ENCODE measurements at places on chromosomes 3 and 15.

GRCh38 chr3:175118382-175118941 is 259.3 kb downstream of the NAALADL2 start:
- no peak for DNase-seq

DNA sequence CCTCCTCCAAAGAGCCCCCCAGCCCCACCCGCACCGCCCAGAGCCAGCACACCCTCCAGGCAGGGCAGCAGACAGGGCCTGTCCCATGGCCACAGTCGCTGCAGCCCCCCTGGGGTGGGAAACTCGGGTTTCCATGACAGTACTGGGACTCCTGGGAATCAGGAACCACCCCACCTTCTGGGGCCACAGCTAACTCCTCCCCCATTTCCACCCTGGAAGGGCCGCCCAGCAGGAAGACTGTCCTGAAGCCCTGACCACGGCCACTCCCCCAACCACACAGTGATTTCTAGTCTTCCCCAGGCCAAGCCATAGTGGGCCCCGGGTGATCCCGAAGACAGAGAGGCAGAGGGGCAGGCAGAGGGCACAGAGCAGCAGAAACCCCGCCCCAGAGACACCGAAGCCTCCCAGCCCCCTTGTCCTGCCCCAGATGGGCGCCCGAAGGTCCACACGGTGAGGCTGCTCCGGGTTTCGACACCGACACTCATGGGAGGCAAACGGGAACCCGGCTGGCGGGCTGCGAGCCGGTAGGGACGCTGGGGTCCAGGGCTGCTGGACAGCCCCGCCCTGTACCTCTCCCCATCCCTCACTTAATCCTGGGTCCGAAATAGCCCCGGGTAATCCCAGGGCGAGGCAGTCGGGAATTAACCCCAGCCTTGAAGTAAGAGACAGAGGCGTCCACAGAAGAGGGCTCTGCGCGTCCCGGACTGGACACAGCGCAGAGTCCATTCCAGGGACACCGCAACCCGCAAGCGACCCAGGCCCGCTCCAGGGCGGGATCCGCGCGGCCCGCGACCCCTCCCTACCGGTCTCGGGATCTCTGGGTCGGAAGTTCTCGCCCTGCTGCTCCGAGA is 138.4 kb downstream of the NUP210 start:
- DNase-seq, result no peak

DNA sequence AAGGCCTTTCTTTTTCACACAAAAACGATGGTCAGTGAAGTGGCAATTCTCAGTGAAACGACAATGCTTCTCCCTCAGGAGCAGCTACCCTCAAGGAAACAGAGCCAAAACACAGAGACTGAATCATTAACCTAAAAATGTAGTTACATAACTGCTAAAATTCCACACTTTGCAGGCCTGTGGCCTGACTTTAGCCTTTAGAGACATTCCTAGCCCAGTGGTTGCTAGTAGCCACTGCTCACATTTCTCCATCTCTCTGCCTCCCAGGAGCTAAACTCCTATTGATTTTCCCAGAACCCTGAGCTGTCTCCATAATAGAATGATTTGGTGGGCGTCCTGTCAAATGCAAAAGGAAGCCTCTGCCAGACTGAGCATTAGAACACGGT is 630.1 kb upstream of the KCNMB2 start:
- no peak for DNase-seq

DNA sequence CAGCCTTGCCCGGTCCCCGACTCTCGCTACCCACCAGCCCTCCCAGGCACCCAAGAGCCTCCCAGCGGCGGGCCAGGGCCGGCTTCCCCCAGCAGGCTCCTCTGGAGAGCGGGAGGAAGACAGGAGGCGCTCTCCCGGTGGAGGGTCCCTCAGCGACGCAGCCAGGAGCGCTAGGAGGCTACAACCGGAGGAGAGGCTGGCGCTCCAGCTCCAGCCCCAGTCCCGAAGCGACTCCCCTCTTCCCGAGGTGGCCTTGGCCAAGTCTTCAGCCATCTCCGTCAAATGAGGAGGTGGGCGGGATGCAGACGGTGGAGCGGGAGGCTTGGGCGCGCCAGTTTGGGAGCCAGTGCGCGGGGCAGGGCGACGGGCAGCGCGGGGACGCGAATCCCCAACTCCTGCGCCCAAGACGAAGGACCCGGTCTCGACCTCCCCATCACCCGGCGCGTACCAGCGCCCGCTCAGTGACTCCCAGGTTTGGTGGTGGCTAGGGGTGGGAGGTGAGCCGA is 722 bp downstream of the CHRNA3 start:
- DNase-seq, result no peak

- no peak for DNase-seq
These were observed 39.6 kb upstream of the IP6K2 start for GRCh38 chr3:48756640-48757039.

DNA sequence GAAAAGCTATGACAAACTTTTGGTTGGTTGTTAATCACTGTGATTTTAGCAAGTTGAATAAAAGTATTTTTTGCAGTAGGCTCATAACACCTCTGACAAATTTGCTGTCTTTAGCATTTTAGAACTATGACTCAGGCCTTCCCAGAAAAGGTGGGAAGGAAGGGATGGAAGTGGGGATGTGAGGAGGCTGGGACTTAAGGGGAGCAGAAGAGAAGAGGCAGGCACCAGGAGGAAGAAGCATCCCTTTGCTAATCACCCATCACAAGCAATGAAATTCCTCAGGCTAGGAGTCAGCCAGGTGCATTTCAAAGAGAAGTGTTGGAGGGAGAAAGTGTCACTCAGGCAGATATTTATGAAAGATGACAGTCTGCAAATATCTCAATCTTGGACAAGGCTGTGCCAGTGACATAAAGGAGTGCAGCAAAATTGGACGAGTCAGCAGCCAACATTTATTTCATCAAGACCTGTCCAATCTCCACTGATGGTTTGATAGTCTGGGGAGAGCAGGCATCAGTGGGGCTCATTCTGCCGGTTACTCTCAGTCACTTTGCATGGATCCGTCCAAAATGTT is 337.3 kb upstream of the ARRDC4 start:
- no peak for DNase-seq

DNA sequence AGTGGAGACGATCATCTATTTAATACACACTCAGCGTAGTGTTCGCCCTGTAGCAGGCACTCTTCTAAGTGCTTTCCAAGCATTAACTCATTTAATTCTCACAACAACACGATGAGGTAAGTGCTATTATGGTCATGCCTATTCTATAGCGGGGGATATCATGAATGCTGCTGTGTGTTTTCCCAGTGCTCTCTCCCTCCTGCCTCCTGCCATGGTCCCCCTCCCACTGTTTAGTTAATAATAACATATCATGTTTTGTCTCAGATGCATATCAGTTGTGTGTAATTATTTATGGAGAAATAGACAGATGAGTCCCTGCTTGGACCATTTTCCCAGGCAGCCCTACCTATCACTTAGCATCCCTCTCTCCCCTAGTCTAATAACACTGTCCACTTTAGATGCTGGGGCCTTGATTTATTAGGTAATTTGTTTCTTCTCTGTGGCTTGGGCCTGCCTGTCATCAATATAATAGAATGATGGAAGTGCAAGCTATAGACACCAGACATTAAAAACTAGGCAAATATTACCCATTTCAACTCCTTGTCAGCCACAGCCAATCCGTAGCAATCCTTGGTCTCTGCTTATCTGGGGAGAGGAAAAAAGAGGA is 122.9 kb upstream of the TLE3 start:
- no peak for DNase-seq

DNA sequence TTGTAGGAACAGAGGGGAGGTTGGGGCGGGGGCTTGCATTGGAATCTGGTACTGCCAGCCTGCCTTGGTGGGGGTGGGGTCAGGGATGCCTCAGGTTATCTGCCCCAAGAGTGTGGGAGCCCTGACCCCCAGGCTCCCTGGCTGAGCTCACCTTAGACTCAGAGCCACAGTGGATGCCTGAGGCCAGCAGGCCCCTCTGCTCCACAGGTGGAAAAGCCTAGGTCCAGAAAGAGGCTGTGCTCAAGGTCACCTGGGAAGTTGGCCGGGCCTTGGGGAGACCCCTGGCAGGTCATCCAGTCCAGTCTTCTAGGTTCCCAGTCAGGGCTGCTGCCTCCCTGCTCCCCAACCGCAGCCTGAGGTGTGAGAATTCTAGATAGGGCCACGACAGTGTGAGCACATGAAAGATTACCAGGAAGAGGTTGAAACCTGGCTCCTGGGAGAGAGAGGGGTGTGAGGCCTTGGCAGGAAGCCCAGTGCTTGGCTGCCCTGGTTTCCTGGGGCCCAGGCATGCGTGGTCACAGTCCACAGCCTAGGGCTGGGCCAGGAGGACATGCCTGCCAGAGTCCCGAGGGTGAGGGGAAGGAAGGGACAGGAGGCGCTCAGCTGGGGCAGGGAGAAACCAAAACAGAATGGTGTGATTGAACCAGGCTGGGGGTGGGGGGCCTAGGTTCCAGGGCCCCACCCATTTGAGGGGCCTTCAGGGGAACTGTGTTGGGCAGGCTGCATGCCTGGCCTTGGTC is 4.9 kb downstream of the HDAC11 start:
- no peak for DNase-seq

- DNase-seq, result peak; percentile 59
These were observed 835 bp downstream of the ARIH2 start for GRCh38 chr3:48919215-48920138.

DNA sequence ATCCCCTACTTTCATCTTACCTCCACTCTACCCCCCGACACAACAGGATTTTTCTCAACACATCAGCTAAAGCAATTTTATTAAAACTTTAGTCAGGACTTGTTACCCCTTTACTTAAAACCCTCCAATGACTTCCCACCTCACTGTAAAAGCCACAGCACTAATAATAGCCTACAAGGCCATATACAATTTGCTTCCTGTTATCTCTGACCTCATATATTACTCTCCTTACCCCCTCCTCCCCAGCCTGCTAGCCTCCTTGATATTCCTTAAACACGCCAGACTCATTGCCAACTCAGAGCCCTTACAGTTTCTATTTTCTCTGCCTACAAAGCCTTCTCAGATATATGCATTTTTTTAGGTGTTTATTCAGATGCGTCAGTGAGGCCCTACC is 54.4 kb downstream of the DCUN1D1 start:
- DNase-seq, result no peak

GRCh38 chr3:154656486-154656885 is 226.5 kb upstream of the GPR149 start:
- DNase-seq, result no peak

DNA sequence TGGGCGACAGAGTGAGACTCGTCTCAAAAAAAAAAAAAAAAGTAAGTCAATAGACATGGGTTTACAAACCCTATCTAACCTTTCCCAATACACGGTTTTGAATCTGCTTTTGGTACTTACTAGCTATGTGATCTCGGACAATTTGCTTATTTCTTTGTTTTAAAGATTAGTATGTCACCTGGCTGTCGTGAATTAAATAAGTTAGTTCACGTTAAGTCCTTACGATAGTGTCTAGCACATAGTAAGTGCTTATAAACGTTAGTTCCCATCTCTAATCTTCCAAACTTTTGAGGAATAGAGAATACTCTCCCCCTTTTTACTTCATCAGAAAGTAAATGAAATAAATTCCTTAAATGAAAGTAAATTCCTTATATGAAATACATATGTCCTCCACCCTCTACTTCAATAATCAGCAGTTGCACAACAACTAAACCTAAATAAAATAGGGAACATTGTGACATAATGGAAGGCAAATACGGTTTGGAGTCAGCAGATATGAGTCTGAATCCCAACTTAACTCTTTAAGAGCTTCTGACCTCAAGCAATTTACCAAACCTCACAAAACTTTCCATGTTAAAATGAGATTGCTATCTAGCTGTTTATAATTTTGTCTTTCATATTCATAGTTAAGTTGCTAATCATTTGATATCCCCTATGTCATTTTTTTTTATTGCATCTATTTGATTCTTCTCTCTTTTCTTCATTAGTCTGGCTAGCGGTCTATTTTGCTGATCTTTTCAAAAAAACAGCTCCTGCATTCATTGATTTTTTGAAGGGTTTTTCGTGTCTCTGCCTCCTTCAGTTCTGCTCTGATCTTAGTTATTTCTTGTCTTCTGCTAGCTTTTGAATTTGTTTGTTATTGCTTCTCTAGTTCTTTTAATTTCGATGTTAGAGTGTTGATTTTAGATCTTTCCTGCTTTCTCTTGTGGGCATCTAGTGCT is 134.6 kb downstream of the PEAK1 start:
- DNase-seq, result no peak

- DNase-seq, result no peak
These were observed 87.3 kb downstream of the PGPEP1L start for GRCh38 chr15:98920091-98920880.

DNA sequence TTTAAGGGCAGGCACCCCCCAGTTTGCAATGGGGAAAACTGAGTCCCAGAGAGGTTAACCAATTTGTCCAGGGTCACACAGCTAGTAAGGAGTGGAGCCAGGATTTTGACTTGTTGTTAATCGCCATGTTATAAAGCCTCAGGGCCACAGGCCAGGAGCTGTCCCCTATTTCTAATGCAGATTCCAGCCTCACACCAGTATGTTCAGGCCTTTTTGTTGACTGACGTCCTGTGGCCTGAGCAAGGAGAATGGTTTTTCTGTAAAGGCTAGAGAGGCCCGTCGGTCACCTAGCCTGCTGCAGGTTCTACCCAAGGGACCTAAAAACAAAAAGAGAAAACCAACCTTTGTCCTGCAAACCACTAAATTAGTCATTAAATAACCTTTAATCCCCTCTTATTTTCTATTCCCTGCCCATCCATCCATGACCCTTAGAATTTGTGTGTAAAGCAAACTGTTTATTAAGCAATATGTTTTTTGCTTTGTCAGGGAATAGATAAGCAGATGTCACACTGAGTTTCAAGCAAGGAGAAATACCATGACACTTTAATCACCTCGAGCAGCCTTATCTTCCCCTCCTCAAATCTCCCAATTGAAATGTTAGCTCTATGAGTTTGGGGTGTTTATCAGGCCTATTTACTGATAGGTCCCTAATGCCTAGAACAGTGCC is 14.1 kb downstream of the ACOX2 start:
- DNase-seq, result no peak

DNA sequence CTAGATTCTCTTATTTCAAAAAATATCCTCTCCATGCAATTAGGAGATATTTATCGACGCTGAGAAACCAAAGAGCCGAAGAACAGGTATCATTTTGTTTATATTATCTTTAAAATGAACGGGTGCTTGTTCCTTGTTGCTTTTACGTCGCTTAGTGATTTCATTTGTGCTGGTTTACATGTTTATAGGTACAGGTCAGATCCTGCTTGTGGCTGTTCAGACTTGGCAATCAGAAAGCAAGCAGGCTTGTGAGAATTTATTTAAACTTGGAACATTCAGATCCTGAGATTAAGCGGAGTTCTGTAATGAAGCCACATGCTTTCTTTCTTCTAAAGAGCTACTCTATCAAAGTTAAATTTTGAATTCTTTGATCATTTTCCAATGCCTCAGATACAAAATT is 43.0 kb upstream of the ATP2C1 start:
- no peak for DNase-seq

GRCh38 chr15:66651198-66651597 is 50.8 kb upstream of the SMAD6 start:
- no peak for DNase-seq

- DNase-seq, result no peak
These were observed 4.2 kb downstream of the MAPKBP1 start for GRCh38 chr15:41778521-41778920.

- no peak for DNase-seq
These were observed 707 bp upstream of the FAM81A start for GRCh38 chr15:59437142-59437816.

GRCh38 chr3:74623261-74623836 is 8.9 kb upstream of the CNTN3 start:
- DNase-seq, result no peak

GRCh38 chr3:190042558-190042957 is 78.1 kb downstream of the P3H2 start:
- no peak for DNase-seq

- no peak for DNase-seq
These were observed 420.6 kb downstream of the TBL1XR1 start for GRCh38 chr3:176776622-176777175.

- DNase-seq, result no peak
These were observed 27.5 kb downstream of the CCDC12 start for GRCh38 chr3:46948830-46949671.
